ENCODE measurements at places on chromosomes 4 and X.

DNA sequence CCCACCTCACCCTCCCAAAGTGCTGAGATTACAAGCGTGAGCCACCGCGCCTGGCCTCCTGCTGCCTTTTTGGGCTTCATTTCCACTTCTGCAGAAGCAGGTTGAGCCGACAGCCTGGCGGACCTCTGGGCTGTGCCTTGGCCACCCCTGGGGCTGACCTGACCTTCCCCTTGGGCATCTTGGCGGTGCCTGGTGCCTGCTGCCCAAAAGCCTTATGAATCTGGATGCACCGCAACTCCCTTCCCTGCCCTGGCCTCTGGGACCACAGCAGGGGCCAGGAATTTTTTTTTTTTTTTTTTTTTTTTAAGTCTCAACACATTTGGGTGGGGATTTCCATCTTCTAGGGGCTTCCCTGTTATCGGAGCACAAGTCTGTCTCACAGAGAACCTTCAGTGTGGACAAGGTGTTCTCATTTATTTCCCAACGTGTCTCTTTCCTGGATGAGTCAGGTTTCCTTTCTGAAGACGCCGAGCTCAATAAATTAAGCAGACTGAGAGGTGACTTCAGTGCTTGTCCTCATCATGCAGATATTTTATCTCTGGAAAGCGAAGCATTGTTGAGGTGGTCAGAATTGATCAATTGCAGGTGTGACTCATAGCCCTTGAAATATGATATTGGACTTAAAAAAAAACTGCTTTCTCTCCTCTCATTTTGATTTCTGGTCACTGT is 79.7 kb downstream of the SHROOM2 start:
- DNase-seq = no peak

DNA sequence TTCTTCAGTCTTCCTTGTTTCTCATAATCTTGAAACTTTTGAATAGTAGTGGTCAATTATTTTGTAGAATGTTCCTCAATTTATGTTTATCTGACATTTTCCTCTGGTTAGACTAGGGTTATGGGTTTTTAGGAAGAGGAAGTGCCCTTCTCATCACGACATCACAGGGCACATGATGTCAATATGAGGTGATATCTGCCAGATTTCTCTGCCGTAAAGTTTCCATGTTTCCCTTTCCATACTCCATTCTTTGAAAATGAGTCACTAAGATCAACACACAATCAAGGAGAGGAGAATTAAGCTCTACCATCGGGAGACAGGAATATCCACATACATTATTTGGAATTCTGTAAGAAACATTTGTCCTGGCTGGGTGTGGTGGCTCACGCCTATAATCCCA is 28.4 kb downstream of the RP2 start:
- no peak for DNase-seq

DNA sequence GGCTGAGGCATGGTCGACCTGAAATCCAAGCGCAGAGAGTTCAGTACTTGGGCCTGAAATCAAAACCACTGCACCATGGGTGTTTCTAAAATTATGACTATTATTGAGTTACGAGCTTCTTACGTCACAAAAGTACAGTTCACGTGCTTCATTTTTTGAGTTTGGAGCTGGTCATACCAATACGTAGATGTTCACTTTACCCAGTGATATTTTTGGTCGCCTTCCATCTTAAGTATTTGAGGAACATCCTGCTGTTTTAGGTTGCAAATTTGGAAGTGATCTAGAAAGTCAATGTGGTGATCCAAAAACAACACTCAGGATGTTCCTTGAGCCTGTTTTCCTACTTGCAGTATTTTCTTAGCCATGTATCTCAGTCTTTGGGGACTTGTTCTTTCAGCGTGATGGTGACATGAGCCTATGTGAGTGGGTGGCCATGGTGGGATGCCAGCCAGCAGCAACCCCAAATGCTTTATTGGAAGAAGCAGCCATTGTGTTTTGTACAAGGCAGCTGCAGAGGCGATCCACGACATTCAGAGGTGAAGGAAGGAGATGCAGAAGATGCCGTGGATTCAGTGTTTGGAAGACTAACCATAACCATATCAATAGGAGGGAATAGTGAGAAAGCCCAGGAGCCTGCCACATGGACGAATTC is 28.7 kb downstream of the LDB2 start:
- no peak for DNase-seq

DNA sequence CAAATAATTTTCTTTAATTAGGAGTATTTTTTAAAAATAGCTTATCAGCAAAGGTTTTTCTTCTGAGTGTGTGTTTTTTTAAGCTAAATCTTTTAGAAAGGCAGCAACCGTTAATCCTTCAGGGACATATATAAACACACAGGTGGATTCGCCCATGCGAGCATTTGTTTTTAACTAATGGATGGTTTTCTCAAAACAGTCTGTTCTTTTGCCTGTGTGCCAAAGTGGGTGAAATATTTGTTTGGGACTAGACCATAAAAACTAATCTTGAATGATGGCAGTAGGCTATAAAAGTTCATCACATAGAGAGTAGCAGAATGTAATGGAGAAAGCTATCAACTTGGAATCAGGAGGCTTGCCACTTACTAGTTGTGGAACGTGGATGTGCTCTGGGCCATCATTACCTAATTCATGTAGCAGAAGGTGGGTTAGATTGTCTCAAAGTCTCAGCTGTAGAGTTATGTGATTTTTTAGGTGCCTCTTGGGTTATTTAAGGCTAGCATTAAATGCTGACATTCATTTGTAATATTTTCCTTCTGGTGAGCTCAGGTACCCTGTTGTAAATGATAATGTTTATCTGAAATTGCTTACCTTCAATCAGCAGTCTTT is 7.4 kb upstream of the TAPT1 start:
- no peak for DNase-seq

- DNase-seq = no peak
Measured at GRCh38 chrX:14344172-14344940, 185.0 kb upstream of the GLRA2 start.

DNA sequence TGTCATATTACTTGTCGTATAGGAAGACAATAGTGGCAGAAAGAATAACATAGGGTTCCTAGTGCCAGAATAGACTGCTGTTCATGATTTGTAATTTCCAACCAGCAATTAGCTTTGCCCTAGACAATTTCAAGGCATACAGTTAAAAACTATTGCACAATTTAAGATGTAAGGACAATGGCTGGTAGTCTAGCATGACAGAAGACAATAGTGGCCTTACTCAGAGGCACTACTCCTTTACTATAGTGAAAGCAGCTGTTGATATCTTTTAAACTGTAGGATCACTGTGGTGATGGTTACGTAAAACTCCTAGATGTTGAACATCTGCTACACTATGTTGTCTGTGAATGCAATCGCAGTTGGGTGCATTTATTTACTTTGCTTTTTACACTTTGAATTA is 234.5 kb downstream of the RBMX2 start:
- DNase-seq = no peak

DNA sequence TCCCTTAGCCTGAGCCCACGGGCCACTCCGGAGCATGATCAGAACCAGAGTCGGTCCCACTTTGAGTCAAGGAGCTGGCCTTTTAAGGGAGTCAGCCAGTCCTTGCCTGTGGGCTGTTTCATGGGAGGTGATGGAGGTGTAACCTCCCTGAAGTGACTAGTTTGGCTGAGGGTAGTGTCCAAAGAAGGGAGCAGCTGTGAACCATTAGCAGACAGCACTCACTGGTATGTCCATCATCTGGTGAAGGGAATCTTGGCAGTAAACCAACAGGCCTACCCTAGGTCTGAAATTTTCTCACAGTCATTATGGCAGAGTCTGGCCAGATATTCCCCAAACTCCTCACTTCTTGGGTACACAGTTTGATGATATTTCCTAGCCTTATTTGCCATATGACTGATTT is 12.3 kb upstream of the REPS2 start:
- no peak for DNase-seq

GRCh38 chrX:38664285-38664684 is 102.9 kb downstream of the TSPAN7 start:
- peak; percentile 5 for DNase-seq

GRCh38 chrX:80316526-80316925 is 103.7 kb upstream of the TENT5D start:
- DNase-seq = no peak

DNA sequence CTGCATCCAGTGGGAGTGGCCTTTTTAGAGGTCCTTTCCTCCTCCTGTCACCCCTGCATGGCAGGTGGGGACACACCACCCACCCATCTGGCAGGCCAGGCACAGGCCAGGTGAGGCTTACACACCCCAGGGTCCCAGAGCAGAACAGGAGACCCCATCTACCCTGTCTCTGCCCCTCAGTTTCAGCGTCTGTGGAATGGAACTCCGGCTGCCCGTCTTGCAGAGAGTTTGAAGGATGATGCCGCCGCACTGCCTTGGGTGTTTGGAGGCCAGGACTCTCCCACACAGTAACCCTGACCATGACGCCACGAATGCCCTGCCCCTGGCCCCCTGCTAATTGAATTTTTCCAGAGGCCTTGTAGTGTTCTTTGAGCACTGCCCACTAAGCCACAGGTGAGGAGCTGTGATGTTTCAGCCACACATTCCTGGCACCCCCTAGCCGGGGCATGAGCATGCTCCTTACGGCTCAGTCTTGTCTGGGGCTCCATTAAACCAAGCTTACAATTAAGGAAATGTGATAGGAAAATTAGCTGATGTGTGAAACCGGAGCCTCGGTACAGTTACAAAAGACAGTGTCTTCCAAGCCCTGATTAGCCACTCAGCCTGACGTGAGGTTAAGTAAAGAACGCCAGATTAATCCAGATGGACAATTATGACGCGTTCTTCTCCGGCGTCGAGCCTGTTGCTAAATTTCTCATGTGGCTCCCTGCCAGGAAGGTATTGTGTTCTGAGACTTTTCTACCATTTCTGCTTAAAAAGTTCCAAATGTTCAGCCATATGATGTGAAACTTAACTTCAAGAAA is 39.3 kb downstream of the HMX1 start:
- no peak for DNase-seq

DNA sequence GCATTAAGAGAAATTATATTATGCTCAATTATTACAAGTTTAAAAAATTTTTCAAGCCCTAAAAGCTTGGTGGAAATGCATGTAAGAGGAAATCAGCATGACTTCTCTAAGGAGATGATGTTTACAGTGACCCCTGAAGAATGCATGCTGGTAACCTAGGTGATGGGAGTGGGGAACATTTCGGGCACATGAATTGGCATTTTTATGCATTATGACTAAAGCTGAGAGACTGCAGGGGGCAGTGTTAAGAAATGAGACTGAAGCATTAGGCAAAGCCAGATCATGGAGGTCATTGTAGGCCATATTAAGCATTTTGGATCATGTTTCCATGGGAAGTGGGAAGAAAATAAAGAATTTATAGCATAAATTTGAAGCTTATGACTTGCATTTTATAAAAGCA is 421.3 kb downstream of the FAT4 start:
- no peak for DNase-seq

DNA sequence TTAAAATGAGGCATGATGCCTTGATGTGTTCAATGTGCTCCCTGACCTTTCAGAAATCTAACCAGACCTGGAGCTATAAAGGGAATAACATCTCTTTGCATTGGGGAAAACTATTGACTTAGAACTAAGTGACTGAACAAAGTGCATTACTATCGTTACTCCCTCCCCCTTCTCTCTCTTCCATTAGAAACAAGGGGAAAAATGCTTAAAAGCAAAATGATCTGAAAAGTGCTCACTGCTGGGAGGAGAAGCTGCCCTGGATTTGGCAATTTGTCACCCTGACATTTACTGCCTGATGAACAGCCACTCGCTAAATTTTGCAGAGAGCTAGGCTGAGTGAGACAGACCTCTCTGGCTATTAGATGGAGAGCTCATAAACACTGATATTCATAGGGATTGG is 48.6 kb upstream of the PARM1 start:
- DNase-seq = no peak

DNA sequence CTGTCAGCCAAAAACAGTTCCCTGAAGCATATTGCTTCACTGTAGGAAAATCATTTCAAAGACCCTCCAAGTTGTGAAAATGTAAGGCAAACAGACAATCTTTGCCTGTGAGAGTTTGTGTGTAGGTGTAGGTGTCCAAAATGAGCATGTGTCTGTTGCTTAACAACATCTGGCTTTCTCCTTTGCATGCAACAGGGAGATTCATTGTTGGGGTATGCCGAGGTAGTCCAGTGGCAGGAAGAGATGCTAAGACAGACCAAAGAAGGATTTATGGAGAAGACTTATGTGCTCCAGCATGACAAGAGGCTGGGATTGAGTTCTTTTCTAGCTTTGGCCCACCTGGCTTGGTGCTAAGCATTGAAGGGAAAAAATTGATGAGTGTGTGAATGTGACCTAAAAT is 29.8 kb upstream of the SMAD1 start:
- DNase-seq = no peak

DNA sequence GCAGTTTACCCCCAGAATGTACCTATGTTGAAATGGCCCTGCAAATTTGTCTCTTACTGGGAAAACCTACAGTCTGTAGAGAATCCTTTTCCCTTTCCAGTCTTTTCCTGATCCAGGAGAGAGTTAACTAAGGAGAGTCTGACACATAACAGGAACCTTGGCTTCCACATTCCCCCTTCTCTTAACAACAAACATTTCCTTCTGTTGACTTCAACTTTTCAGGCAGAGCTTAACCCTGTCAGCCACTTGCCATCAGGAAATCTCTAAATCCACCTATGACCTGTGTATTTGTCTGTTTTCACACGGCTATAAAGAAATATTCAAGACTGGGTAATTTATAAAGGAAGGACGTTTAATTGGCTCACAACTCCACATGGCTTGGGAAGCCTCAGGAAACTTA is 45.6 kb upstream of the GPR78 start:
- DNase-seq = no peak

DNA sequence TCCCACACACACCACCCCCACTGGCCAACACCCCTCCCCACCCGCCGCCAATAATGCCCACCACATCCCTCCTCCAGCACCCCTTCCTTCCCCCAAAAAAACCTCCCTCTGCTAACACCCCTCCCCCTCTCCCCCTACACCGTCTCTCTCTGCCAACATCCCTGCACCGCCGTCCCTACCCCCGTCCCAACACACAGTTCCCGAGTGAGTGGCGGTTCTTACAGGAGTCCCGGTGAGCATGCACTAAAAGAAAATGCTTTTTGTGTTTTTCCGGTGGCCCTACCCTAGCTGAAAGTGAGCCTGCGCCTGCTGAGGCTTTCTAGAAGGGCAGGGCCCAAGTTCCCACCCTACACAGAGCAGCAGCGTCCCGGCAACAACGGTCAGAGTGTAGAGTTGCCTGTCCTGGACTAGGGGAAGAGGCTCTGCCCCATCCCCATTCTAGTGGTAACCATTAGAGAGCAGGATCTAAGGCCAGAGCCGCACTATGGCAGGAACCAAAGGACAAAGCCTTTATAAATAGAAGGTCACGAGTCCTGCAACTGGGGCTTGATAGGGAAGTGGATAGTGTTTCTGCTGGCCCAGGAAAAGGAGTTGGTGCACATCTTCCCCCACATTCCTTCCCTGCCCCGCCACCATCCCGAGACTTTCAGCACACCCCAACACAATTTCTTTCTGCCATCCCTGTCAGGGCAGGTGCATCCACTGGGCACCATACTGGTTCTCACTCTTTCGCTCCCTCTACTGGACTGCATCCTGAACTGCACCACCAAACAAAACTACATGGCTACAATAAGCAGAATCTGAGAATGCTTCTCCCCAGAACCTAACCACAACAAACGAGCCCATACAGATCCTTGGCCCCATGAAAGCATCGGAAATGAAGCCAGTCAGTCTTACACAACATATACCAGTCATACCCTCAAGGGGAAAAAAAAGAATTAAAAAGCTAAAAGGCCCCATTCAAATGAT is 78.1 kb upstream of the PAGE3 start:
- DNase-seq = peak; percentile 47
